Cardiac ventricle fibroblast (primary cell): ENCODE measurements at places on chromosomes 3 and 15. TPM values are rescaled to one million over a fixed set of nuclear protein-coding genes. Genes with fewer than 3 reads are reported as not detected.

PPP2R3A gene
- total RNA-seq: 12.0 and 12.3 TPM in 2 replicates

KLHL40 gene
- not detected in 2 replicates for total RNA-seq

TMEM158 gene
- total RNA-seq: 17.2 and 18.3 TPM in 2 replicates

SHC4 gene
- 0.64 and 1.1 TPM in 2 replicates for total RNA-seq

ANKDD1A gene
- total RNA-seq: 3.3 and 3.6 TPM in 2 replicates

NR2E3 gene
- total RNA-seq: not detected in 2 replicates
